LNCaP clone FGC (cell line): ENCODE measurements at places on chromosomes 7 and 10.

DNA sequence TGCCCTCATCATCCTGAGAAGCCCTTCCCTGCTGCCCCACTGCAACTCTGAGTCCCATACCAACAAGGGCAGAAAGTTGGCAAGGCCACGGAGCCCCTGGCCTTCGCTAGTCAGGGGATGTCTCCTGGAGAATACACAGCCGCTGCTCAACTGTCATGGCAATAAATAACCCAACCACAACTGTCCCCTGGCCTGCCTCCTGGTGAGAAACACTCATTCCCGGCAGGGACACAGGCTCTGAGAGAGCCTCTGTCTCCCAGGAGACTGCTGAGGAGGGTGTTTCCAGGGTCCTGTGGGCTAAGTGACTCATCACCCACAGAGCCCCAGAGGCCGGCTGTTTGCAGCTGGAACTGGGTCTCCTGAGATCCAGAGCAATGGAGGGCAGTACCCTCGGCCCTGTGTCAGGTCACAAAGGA lies 354.1 kb downstream of the TNS3 start:
- no peak for DNase-seq

- DNase-seq, result no peak
These were observed 64.5 kb downstream of the VWA2 start for GRCh38 chr10:114303556-114303955.

- DNase-seq, result no peak
These were observed 6.6 kb downstream of the SFRP5 start for GRCh38 chr10:97765201-97765600.

- no peak for DNase-seq
These were observed 133.8 kb downstream of the PON1 start for GRCh38 chr7:95190515-95190914.

DNA sequence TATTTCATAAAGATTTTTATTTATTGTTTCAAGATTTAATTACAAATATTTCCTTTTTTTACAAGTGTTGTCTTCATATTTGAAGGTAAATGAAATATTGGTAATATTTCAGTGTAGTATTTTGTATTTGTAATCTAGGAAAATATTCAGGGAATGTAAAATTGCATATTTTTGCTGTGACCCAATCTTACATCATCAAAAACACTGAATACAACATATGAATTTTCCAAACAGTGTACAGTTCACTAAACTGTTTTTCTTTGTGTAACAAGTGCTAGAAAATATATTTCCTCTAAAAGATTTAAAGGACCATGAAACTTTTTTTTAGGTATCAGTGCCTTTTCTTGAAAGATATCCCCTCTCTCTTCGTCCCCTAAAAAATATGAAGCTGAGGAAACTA lies 251.9 kb upstream of the KCND2 start:
- no peak for DNase-seq

DNA sequence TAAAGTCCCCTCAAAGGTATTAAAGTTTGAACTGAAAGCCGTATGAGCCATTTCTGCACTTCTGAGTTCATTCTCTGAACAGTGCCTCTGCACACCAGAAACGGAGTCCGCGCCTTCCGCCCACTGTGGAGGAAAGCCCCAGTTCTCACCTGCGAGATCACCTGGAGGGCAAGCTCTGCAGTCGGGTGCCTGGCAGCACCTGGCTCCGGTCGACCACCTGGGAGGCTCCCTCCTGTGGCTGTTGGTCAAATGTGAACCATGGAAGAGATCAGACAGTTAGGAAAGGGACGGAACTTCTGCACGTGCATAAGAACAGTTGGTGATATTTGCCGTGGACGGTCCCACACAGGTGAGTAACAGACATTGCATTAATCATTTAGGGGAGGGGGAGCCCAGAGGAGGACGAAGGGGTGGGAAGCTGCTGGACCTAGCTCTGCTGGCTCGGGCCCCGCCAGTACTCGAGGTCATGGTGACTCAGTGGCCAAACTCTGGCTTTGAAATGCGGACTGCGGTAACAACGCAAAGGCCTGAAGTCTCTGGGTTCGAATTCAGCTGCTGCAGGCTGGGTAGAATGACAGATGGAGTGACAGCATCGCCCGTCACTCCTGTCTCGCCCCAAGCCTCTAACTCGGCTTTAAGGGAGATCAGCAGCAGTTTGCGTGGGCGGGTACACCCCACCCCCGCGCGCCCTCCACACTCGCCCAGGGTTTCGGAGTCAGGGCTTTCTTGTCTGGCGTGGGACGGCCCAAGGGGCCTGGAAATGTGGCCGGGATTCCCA lies 1.7 kb upstream of the DPYSL4 start:
- no peak for DNase-seq
